Stimulated activated CD4-positive, alpha-beta T cell treated with anti-CD3 and anti-CD28 coated beads, Interleukin-12 subunit alpha, Interleukin-12 subunit beta, amount 100 ng/mL, for 4 hours (primary cell): ENCODE measurements at places on chromosomes 6 and 20.

GRCh38 chr20:57004416-57004815, 262.0 kb downstream of the BMP7 start:
- DNase-seq = no peak

DNA sequence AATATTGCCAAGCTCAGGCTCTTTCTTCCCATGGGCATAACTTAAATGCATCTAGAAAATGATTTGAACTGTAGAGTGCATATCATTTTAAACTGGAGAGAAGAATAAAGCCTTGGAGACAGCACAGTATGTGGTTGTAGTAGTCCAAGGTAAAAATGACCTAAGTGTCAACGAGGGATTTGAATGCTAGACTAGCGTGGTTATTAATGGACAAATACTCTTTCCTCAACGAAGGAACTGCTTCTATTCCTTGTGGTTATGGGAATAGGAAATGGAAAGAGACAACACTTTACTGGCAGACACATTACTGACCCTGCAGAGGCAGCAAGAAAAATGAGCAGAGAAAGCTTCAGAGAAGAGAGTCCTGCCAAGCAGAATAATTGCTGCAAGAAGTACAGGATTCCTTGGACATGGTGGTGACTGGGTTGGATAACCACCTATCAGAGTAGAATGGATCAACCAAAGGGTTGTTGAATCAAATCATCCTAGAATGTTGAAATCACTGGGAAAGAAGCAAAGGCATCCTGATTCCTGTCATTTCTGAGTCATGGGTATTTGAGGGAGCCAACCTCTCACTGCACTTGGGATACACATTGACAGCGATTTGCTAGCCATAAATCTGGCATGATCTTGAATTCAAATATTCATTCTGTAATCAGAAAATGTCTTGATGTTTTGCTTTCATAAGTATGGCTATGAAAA, 258.1 kb upstream of the EPHA7 start:
- DNase-seq = no peak

DNA sequence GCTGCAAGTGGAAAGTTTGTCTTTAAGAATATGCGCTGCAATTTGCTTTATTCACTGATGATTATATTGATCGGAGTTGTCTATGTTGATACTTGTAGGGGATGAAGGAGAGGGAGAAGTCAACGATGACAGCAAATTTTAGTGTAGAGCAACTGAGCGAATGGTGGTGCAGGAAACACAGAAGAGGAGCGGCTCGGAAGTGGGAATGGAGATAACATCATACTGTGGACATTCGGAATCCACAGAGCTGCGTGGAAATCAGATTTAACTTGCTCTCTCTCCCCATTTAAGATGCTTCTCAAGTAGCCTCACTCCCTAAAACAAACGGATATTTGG, 722 bp upstream of the TMEM14B start:
- DNase-seq = no peak

GRCh38 chr6:101413773-101414172, 20.3 kb downstream of the GRIK2 start:
- no peak for DNase-seq

DNA sequence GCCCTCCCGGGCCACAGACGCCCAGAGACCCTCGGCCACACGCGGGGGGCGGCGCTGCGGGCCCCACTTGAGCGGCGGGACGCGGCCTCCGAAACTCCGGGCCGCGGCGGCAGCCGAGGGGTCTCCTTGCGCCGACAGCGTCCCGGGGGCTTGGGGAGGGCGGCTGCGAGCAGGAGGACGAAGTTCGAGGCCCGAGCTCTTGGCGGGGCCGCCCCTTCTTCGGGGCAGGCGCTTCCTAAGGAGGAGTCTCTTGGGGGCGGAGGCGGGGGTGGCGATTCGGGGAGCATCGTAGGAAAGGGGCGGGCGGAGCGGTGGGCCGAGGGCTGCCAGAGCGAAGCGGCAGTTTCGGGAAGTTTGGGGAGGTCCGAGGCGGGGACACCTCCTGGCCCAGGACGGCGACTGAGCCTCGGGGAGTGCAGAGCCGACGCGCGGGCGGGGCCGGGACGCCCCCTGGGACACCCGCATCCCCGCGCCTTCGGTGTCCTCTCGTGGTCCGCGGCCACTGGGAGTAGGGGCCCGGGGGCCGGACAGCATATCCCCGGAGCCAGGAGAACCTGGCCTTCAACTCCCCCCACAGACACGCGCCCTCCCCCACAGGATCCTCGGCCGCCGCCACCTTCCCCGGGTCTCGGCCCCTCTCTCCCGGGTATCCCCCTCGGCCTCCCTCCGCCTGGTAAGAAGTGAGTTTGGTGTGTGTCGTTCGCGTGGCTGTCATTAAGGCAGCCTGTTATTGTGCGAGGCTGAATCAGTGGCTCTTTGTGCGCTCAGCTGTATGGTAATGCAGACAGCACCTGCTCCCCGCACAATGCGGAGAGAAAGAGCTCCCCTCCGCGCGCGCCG, 613 bp upstream of the DLL1 start:
- no peak for DNase-seq

DNA sequence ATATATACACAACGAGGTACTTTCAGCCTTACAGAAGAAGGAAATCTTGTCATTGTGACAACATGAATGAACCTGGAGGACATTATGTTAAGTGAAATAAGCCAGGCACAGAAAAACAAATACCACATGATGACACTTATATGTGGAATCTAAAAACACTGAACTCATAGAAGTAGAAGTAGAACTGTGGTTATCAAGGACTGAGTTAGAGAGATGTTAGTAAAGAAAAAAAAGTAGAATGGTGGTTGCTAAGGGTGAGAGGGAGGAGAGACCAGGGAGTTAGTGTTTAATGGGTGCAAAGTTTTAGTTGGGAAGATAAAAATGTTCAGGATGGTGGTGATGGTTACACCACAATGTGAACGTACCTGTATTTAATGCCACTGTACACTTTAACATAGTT, 4.8 kb upstream of the STX11 start:
- DNase-seq = no peak

DNA sequence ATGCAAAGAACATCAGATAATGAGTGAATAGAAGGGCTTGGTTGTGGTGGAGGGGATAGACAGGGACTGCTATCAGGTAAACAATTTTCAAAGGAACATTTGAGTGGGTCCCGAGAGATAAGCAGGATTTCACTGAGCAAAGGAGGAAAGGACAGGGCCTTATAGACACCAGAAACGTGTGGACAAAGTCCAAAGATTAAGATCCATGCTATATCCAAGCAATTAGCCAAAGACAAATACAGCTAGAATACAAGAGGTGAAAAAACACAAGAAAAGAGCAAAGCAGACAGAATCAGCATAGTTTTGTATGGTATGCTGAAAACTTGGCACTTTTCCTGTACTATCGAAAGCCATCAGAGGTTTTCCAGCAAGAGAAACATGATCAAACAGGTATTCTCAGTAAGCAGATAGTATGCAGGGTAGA, 59.8 kb downstream of the CDK19 start:
- DNase-seq = no peak
